ENCODE measurements at places on chromosomes 4 and X. TPM values are rescaled to one million over a fixed set of nuclear protein-coding genes. Genes with fewer than 3 reads are reported as not detected.

Gene XG
- 1.0 TPM for total RNA-seq

Gene ANK2
- total RNA-seq, result 27.9 TPM

Gene NAT8L
- 20.0 TPM for total RNA-seq

Gene PITX2
- 24.9 TPM for total RNA-seq

Gene SPANXD
- not detected for total RNA-seq

- no peak overlapping the region for H3K4me3 ChIP-seq
- peaks cover 21% of the 10 kb centered on the region for H3K4me1 ChIP-seq
- H3K27me3 ChIP-seq, result peaks cover 87% of the 10 kb centered on the region
These were observed 5.1 kb downstream of the EFNB1 start for GRCh38 chrX:68833855-68834331.

- H3K4me3 ChIP-seq, result peak overlapping the region; percentile 56
- H3K36me3 ChIP-seq, result peaks cover 10% of the 10 kb centered on the region
- H3K27ac ChIP-seq, result no peak overlapping the region
- no peak for DNase-seq
These were observed 1.8 kb downstream of the FLNA start for GRCh38 chrX:154372612-154373022.

GRCh38 chrX:132044953-132045352, 21.9 kb downstream of the STK26 start:
- no peaks in the 10 kb centered on the region for H3K27me3 ChIP-seq
- peaks cover 57% of the 10 kb centered on the region for H3K4me1 ChIP-seq
- DNase-seq, result no peak
- H3K4me3 ChIP-seq, result no peak overlapping the region
- H3K36me3 ChIP-seq, result no peaks in the 10 kb centered on the region

GRCh38 chr4:151153585-151153984, 54.2 kb downstream of the RPS3A start:
- no peak overlapping the region for H3K27ac ChIP-seq
- H3K36me3 ChIP-seq, result peaks cover 28% of the 10 kb centered on the region
- H3K4me1 ChIP-seq, result no peaks in the 10 kb centered on the region

DNA sequence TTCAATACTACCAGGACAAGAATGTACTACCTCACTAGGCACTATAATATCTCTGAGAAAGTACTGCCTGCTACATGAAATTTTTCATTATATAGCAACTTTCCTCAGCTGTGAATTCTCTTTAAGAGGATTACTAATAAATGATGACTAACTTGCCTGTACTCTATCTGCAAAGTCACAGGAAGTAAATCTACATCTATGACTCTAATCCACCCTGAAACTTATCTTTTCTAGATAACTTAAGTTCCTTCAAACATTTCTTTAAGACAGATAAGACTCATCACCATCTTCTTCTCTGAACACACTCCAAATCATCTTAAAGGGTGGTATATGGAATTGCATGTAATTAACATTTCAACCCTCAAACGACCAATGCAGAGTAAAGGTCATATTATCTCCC, 28.8 kb downstream of the RPS6KA3 start:
- DNase-seq, result no peak
- H3K36me3 ChIP-seq, result peaks cover 25% of the 10 kb centered on the region
- H3K4me1 ChIP-seq, result peaks cover 4% of the 10 kb centered on the region
- no peaks in the 10 kb centered on the region for H3K27me3 ChIP-seq

GRCh38 chr4:76090241-76090691, 15.8 kb downstream of the ART3 start:
- H3K4me1 ChIP-seq, result peaks cover 12% of the 10 kb centered on the region
- H3K36me3 ChIP-seq, result 0 out of 2 replicates have a peak, but pooled peaks cover 2% of the 10 kb centered on the region
- H3K4me3 ChIP-seq, result no peak overlapping the region
- no peaks in the 10 kb centered on the region for H3K27me3 ChIP-seq

- no peaks in the 10 kb centered on the region for H3K27me3 ChIP-seq
- no peak overlapping the region for H3K4me3 ChIP-seq
- H3K27ac ChIP-seq, result no peak overlapping the region
- H3K4me1 ChIP-seq, result no peaks in the 10 kb centered on the region
- DNase-seq, result no peak
These were observed 129.5 kb downstream of the GATB start for GRCh38 chr4:151631349-151631748.

DNA sequence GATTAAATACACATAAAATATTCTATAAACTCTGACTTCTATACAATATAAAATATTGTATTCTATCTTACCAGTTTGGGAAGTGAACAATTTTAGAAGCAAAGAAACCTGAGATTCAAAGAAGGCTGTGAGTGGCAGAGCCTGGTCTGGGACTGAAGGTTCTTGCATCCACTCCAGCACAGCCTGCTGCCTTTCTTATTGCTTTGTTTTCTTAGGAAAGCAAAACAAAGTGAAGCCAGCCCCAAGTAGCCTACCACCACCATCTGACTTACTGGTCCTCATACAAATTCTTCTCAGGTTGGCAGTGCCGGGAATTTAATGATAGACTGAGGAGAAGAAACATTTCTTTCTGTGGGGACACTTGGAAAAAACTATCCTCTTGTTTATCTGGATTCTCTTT, 129.7 kb upstream of the SMAD1 start:
- no peaks in the 10 kb centered on the region for H3K4me1 ChIP-seq
- H3K36me3 ChIP-seq, result no peaks in the 10 kb centered on the region
- H3K4me3 ChIP-seq, result no peak overlapping the region
- no peaks in the 10 kb centered on the region for H3K27me3 ChIP-seq

All from WTC11 (cell line).